ENCODE measurements at places on chromosomes 16 and 17.

- DNase-seq: no peak
Measured at GRCh38 chr16:19147126-19147525, 20.9 kb upstream of the SYT17 start.

DNA sequence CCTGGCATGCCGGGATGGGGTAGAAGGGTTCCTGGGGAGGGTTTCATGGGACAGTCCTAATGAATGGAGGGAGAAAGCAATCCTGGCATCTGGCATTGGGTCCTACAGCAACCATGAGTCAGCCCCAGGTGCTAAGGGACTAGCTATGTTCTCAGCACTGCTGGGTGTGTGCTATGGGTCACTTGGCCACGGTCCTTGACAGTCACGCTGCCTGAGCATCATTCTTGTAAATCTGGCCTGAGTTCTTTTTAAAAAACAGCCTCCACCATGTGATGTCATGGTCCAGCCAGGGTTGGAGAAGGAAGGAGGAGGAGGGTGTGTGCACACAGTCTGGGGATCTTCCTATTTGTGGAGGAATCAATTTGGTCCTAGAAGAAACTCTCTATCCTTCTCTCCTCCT is 6.2 kb upstream of the RAMP2 start:
- DNase-seq: no peak

- no peak for DNase-seq
Measured at GRCh38 chr16:821751-822150, 21.2 kb upstream of the GNG13 start.

- DNase-seq: no peak
Measured at GRCh38 chr17:43634591-43635125, 27.1 kb downstream of the MEOX1 start.

- no peak for DNase-seq
Measured at GRCh38 chr16:72788269-72788809, 259.6 kb downstream of the ZFHX3 start.

- no peak for DNase-seq
Measured at GRCh38 chr16:87691686-87692079, 74.1 kb downstream of the KLHDC4 start.

- no peak for DNase-seq
Measured at GRCh38 chr17:65920996-65921395, 270.9 kb downstream of the CEP112 start.

GRCh38 chr17:3747805-3748204 is 24.1 kb downstream of the HASPIN start:
- no peak for DNase-seq

DNA sequence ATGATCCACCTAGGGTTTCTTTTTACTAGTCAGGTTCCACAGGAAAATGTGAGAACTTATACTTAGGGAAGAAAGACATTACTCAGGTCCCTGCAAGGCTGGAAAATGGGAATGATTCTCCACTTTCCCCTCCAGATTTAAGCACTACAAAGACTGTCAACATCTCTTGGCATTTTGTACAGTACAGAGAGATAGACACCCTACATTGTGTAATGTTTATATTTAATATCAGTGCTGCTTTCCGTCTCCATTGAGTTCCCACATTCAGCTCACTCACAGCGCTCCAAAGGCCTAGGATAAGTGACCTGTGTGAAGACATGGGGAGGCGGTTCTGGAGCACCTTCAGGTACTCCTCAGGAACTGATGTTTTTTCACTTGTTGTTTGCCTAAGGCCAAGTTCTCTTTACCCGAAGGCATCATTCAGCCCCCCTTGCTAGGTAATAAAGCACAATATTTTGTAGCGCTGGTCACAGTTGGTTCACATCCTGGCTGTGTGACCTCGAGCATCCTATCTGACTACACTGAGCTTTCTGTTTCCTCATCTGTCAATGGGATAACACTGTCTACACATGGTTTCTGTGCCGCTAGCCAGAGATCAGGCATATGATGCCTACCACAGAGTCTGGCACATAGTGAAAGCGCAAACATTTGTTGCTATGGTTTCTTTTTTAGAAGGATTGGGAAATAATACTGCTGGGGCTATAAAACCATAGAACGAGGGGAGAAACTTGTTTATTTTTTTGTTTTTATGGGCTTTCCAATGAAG is 226.6 kb downstream of the ZFHX3 start:
- DNase-seq: no peak

Data from stimulated activated CD8-positive, alpha-beta memory T cell treated with anti-CD3 and anti-CD28 coated beads, Interleukin-4, amount 100 ng/mL, for 48 hours (primary cell).